ENCODE measurements at places on chromosomes 5 and 9. TPM values are rescaled to one million over a fixed set of nuclear protein-coding genes. Genes with fewer than 3 reads are reported as not detected.

- DNase-seq = peak; percentile 60
Measured at GRCh38 chr9:18629136-18629535, 155.2 kb downstream of the ADAMTSL1 start.

Gene LEAP2
- total RNA-seq = 0.18 TPM

Gene ERCC8
- total RNA-seq = 4.8 TPM

DNA sequence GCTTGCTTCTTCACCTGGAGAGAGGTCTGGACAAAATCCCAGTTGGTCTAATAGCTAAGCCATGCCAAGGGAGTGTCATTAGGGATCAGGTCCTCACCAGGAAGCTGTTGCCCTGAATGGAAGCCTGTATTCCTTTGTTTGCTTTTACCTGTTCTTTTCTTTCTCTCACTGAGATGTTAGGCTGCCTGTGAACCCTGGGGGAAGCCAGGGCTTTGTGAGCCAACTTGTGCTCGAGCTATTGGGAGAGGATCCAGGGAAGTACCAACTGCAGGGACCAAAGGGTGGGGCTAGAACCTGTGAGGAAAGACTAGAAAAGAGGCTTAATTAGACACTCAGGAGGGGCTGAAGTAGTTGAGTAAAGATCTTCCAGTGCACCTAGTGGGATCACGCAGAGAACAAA is 451.2 kb upstream of the TLE4 start:
- no peak for DNase-seq

GRCh38 chr5:55063899-55064298 is 38.5 kb upstream of the GZMA start:
- DNase-seq = peak; percentile 33

Gene C1QTNF3
- 1.9 TPM for total RNA-seq

DNA sequence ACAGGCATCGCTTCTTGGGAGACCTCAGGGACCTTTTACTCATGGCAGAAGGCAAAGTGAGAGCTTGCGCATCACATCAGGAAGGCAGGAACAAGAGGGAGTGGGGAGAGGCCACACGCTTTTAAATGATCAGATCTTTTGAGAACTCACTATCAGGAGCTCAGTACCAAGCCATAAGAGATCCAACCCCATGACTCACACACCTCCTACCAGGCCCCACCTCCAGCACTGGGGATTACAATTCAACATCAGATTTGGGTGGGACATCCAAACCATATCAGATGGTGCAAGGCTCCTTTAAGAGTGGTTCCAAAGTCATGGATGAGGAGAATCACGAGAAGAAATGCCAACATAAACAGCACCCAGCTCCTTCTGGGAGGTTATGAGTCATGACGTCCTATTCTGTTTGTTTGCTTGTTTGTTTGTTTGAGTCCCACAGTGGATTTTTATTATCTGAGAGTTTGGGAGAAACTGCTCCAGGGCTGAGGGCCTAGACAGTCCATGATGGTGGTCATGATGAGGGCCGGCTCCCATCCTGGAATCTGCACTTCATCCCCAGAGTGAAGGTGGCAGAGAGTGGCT is 453.5 kb downstream of the GADD45G start:
- DNase-seq = no peak

Measured in fibroblast of the aortic adventitia (primary cell).